HFFc6 (cell line): ENCODE measurements at places on chromosomes 1 and 21. TPM values are rescaled to one million over a fixed set of nuclear protein-coding genes. Genes with fewer than 3 reads are reported as not detected.

GRCh38 chr21:46545363-46545762 lies 59.5 kb downstream of the S100B start:
- no peak overlapping the region for H3K4me3 ChIP-seq
- no peak overlapping the region for H3K27ac ChIP-seq
- H3K4me1 ChIP-seq: peaks cover 12% of the 10 kb centered on the region
- peaks cover 14% of the 10 kb centered on the region for H3K36me3 ChIP-seq
- H3K27me3 ChIP-seq: peaks cover 1% of the 10 kb centered on the region
- DNase-seq: peak; percentile 16

The CSRP1 gene
- total RNA-seq: 541 to 587 TPM (median 543 TPM) in 3 replicates

GRCh38 chr1:170698301-170699275 lies 34.7 kb downstream of the PRRX1 start:
- peaks cover 98% of the 10 kb centered on the region for H3K4me1 ChIP-seq
- DNase-seq: no peak
- peaks cover 62% of the 10 kb centered on the region for H3K36me3 ChIP-seq
- peak overlapping the region; percentile 76; the same call in 1 of the 2 replicates for H3K4me3 ChIP-seq
- H3K27ac ChIP-seq: peak overlapping the region; percentile 91
- H3K27me3 ChIP-seq: no peaks in the 10 kb centered on the region; the same call in 1 of the 2 replicates

- H3K4me3 ChIP-seq: no peak overlapping the region
- no peaks in the 10 kb centered on the region for H3K36me3 ChIP-seq
- no peak overlapping the region for H3K27ac ChIP-seq
- no peaks in the 10 kb centered on the region for H3K27me3 ChIP-seq
- DNase-seq: no peak
Observed at GRCh38 chr1:83950106-83950661, 48.7 kb downstream of the TTLL7 start.

DNA sequence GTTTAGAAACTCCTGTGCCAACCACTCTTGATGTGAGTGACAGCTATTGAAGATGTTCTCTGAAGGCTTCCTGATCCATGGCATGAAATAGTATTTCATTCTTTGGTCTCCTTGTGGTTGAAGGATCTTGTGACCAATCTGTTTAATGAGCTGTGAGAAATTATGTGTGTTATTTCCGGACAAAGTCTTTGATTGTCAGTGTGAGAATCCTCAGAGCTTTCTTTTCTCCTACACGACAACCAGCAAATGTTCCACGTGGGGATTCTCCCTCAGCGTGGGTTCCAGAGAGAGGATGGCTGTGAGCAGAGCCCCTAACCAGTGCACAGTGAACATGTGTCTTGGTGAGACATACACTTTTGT lies 45.0 kb upstream of the HOOK1 start:
- H3K4me1 ChIP-seq: peaks cover 19% of the 10 kb centered on the region
- no peak overlapping the region for H3K27ac ChIP-seq
- no peak overlapping the region for H3K4me3 ChIP-seq
- H3K27me3 ChIP-seq: peaks cover 2% of the 10 kb centered on the region
- DNase-seq: no peak
